ENCODE measurements at places on chromosomes 11 and 22.

- no peak for DNase-seq
Measured at GRCh38 chr22:35489239-35489638, 51.4 kb upstream of the RASD2 start.

DNA sequence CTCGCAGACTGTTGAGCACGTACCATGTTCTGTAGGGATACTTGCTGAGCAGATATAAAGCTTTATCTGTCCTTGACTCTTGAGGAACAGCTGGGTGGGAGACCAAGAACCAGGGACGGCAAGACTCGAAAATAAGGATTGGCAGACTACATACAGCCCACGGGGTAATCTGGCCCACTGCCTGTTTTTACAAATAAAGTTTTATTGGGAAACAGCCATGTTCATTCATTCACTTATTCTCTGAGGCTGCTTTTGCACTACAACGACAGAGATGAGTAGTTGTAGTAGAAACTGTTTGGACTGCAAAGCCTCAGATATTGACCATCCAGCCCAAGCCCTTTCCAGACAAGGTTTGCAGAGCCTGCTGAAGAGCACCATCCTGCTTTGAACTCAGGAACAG, 20.3 kb upstream of the RBM4B start:
- no peak for DNase-seq

DNA sequence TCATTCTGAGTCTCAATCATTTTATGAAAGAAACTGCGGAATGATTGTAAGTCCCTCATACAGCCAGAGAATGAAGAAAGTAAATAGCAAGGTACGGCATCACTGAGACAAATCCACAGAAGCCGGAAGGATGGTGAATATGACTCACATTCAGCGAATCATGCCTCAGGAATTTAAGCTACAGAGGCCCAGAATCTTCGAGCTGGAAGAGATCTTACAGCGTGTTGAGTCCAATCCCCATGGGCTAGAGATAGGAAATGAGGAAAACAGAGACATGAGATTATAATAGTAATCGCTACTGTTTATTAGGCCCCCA, 173.2 kb downstream of the KIF18A start:
- no peak for DNase-seq

- DNase-seq: no peak
Measured at GRCh38 chr11:131766637-131767036, 396.2 kb downstream of the NTM start.

- DNase-seq: no peak
Measured at GRCh38 chr22:24108073-24108472, 73.2 kb upstream of the SUSD2 start.

DNA sequence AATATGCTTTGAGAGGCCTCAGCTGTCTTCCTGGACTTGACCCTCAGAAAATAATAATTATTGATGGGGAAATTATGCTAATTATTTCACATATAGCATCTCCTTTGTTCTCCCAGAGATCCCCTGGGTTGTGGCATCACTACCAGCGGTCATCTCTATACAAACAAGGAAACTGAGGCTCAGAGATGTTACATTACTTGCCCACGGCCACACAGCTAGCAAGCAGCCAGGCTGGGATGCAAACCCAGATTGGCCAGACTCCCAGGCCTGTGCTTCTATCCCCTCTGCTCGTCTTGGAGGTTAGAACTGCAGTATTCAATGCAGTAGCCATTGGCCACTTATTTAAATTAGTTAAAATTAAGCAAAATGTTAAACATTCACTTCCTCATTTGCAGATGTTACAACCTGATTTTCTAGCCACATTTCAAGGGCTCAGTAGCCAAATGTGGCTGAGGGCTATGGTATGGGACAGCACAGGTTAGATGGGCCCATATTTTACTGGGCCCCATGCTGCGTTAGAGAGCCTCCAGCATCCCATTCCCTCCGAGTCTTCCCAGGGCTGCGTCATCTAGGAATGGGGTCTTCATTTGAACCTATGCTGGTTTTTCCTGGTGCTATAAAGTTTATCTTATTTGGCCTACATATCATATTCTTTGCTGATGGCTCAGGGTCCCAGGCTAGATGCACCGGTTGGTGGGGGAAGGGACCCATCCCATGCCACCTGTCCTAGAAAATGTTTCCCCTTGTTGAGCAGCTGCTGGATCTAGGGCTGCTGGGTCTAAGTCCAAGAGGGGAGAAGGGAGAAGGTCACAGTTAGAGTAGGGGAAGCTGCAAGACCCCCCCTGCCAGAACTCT, 2.2 kb downstream of the SLC35C1 start:
- no peak for DNase-seq

DNA sequence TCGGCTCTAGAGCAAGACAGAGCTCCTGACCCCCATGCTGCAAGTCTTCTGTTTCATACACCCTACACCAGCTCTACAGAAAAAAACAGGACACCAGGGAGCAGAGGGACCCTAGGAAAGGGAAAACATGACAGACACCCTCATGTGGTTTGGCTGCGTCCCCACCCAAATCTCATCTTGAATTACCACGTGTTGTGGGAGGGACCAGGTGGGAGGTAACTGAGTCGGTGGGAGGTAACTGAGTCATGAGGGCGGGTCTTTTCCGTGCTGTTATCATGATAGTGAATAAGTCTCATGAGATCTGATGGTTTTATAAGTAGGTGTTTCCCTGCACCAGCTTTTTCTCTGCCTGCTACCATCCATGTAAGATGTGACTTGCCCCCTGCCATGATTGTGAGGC, 6.6 kb upstream of the C22orf39 start:
- no peak for DNase-seq

- DNase-seq: no peak
Measured at GRCh38 chr11:69381681-69382130, 87.8 kb downstream of the MYEOV start.

- DNase-seq: no peak
Measured at GRCh38 chr11:121348220-121348875, 55.8 kb downstream of the SC5D start.

DNA sequence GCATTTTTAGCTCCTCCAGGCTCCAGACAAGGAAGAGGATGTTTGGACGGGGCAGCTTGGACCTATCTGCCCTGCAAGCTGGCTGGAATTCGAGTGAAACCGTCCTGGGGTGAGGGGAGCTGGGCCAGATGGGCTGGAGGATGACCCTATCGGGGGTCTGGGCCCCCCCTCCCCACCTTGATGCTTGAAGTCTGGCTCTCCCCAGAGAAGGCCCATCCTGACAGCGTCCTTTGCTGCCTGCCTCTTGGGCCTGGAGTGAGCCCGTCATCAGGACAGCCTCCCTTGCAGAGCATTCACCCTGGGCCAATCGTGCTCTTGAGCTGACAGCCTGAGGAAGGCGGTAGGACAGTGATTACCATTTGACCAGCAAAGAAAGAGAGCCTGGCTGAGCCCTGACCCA, 5.3 kb upstream of the PDGFB start:
- no peak for DNase-seq

DNA sequence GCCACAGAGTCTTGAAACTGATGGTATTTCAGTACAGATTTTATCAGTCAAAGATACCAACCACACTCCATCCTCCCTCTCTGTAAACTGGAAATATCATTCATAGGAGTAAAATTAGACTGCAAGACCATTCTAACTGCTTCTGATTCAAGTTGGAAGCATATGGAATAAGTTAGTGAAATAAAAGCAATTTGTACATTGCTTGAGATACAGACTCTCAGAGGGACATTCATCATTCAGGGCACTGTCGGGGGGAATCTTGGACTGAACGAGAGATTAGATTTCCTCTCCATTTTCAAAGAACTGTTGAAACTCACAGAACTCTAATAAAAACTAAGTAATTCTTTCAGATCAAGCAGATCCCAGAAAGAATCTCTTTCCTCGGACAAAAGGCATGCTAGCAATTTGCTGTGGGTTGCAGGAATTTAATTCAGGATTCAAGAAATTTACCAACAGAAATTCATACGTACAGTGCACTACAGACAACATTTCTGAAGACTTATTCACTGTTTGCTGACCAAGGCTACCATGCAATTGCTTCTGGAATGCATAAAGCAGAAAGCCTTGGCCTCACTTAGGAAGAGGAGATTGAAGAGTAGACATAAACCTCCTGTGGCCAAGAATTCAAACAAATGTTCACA, 34.1 kb downstream of the PAMR1 start:
- no peak for DNase-seq

GRCh38 chr11:45654231-45655011, 11.0 kb downstream of the CHST1 start:
- no peak for DNase-seq

DNA sequence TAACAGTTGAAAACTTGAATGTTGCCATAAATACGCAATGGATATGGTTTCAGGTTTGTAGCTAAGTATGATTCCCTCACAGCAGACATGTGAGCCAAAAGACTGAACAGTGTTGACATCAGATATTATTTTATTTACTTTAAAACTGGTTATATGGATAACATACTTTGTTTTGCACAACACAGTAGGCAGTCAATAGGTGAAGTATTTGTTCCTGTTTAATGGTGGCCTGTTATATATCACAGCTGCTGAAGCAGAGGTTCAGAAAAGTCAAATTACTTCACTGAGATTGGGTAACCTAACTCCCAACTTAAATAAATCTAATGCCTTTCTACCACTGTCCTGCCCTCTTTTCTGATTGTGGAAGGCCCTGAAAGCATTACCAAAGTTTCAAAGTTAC, 44.6 kb downstream of the YAP1 start:
- DNase-seq: no peak

DNA sequence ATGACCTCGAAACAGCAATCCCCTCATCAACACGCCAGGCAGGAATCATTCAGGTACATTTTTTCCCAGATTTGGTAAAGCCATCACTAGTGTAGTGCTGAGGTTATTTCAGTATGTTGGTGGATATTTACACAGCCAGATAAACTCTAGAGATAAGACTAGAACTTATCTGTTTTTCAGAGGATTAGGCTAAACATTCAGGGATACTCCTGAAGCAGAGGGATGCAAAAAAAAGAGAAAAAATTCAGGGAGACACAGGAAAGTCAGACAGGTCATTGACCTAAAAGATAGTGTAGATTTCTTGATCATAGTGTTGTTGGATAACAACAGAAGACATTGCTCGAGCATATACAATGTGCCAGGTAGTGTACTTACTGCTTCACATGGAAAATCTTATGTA, 93.2 kb downstream of the ATM start:
- DNase-seq: no peak

GRCh38 chr22:34390400-34390799, 470.1 kb upstream of the LARGE1 start:
- DNase-seq: no peak

- no peak for DNase-seq
Measured at GRCh38 chr11:85843929-85844328, 11.3 kb upstream of the CCDC83 start.

DNA sequence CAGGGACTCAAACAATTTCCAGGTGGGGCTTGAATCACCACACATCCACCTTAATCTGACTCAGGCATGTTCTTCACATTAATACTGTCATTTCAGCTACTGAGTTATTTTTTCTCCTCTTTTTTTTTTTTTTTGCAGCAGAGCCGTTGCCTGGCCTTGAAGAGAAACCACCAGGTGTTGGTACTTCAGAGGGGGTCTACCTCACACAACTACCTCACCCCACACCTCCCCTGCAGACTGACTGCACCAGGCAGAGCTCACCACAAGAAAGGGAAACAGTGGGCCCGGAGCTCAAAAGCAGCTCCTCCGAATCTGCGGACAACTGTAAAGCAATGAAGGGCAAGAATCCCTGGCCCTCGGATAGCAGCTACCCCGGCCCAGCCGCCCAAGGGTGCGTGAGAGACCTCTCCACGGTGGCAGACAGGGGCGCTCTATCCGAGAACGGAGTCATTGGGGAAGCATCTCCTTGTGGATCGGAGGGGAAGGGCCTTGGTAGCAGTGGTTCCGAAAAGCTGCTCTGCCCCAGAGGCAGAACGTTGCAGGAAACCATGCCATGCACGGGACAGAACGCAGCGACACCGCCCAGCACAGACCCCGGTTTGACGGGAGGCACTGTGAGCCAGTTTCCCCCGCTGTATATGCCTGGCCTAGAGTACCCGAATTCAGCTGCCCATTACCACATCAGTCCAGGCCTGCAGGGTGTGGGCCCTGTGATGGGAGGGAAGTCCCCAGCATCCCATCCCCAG, 15.1 kb upstream of the SLC25A18 start:
- no peak for DNase-seq

Data from neuronal stem cell (in vitro differentiated cells).